ENCODE measurements at places on chromosomes 7 and 10. TPM values are rescaled to one million over a fixed set of nuclear protein-coding genes. Genes with fewer than 3 reads are reported as not detected.

DNA sequence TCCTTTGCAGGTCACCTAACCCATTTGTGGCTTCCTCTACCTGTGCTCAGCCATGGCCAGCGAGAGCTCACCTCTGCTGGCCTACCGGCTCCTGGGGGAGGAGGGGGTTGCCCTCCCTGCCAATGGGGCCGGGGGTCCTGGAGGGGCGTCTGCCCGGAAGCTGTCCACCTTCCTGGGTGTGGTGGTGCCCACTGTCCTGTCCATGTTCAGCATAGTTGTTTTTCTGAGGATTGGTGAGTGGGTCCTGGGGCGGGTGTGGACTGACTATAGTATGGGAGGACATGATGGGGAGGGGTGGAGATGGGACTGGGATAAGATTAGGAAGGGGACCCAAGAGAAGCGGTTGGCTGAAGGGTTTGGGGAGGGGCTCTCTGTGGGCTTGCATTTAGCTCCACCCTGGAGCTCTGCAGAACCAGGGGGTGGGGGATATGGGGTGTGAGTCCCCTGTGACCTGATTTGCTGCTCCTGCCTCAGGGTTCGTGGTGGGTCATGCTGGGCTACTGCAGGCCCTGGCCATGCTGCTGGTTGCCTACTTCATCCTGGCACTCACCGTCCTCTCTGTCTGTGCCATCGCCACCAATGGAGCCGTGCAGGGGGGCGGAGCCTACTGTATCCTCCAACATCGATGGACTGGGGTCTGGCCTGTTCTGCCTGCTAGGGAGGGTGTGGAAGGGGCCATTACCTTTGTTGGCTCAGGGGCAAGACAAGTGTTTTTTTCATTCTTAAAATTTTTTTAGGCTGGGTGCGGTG is 1.8 kb downstream of the SLC12A9 start:
- no peak for DNase-seq

The GTF2IRD1 gene
- 4.6 TPM for total RNA-seq

DNA sequence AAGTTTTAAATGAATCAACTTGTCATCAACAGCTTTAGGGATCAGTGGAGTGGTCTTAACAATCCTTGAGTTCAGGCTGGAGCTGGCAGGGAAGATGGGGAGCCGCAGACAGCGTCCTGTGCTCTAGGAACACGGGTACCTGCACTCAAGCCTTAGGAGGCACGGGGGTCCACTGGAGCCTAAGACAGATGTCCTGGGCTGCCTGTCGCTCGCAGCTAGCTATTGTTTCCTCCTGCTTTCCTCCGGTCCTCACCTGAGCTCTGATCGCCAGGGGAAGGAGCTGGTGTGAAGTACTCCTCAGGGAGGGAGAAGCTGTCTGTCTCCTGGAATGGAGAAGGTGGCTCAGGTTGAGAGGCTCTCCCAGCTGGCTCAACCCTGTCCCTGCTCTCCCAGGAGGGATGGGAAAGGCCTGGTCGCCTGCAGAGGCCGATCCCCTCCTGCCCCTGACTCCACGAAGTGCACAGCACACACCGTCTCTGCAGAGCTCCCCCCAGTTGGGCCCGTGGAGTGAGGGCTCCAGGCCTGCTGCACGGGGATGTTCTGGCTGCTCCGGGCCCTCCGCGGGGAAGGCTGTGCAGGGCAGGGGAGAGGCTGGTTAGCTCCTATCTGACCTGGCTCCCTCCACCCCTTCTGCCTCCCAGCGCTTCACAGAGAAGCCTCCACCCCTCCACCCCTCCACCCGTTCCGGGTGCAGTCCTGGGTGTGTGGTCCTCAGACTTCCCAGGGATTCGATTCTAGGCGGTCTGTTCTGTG is 14.5 kb upstream of the PYROXD2 start:
- no peak for DNase-seq

The TMEM139 gene
- not detected for total RNA-seq

The ANKRD1 gene
- total RNA-seq: 350 TPM

The ATXN7L1 gene
- 3.5 TPM for total RNA-seq

The MLXIPL gene
- total RNA-seq: not detected

- no peak for DNase-seq
Measured at GRCh38 chr10:88228130-88228529, 355.0 kb downstream of the RNLS start.

DNA sequence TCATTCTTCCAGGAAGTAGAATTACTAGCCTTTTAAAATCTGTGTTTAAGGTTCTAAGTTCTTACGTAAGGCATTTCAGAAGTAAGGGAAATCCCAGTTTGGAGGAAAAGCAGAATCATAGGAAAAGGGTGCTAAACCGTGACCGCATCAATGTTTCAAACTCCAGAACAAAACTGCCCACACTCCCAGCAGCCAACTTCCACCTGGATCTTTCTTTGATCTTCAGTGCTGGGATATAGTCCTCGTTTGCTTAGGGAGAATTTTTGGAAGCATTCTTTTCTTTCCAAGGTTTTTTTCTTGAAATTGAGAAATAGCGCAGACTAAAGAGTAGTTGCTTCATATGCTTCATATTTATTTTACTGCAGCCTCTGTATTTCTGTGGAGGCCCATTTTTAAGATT is 8.9 kb downstream of the PROSER2 start:
- no peak for DNase-seq

- DNase-seq: no peak
Measured at GRCh38 chr7:104779888-104780287, 234.1 kb upstream of the KMT2E start.

The STAMBPL1 gene
- 1.2 TPM for total RNA-seq

The SLC13A4 gene
- not detected for total RNA-seq

DNA sequence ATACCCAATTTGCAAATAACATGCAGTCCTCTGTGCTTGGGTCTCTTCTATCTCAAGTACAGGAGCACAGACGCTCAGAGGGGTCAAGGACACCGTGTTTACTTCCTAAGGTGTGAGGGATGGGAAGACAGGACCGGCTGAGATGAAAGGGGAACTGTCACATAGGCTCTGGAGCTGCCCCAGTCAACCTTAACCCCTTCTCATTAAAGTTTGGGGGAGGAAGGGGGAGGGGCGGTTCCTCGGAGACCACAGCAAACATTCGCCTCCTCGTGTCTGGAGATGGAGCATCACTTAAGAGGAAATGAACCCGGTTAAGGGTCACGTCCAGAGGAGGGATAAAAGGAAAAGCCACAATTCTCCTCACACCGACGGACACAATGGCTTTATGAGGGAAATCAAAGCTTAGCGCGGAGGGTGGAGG is 1.1 kb downstream of the SH3PXD2A start:
- DNase-seq: peak; percentile 43
